ENCODE measurements at places on chromosomes 4 and X.

- DNase-seq = no peak
These were observed 65.8 kb upstream of the FAM47A start for GRCh38 chrX:34197946-34198345.

DNA sequence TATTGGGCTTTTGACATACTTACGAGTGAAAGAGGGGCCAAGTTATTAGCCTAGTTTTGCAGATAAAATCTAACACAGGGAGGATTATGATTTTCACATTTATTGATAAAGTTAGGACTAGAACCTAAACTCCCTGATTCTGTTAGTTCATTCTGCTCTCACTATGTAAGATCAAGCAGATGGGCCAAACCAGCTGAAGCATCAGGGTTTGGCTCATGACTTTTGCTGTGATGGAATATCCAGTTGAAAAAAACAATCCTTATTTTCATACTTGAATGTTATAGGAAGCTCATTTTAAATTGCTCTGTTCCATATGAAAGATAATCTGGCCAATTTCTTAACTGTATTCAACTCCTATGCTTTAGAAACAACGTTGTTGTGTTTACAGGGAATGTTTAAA is 21.2 kb downstream of the SPRY1 start:
- DNase-seq = no peak

- DNase-seq = no peak
These were observed 131.9 kb downstream of the FHIP1A start for GRCh38 chr4:151540728-151541388.

- DNase-seq = no peak
These were observed 280.2 kb upstream of the SLC7A11 start for GRCh38 chr4:138522366-138522765.

DNA sequence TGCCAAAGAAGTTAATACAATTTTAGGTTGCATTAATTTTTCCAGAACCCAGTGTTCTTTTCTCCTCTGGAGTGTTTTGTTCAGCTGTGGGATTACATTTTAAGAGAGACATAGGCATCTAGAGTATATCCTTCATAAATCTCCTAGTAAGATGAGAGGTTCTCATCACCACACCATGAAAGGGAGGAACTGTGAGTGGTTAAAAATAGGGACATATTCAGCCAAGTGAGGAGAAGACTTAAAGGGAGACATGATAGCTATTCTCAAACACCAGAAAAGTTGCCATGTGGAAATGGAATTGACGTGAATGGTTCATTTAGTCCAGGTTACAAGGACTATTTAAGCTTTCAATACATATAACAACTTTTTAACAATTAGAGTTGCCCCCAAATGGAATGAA is 6.5 kb upstream of the MRPL1 start:
- no peak for DNase-seq

DNA sequence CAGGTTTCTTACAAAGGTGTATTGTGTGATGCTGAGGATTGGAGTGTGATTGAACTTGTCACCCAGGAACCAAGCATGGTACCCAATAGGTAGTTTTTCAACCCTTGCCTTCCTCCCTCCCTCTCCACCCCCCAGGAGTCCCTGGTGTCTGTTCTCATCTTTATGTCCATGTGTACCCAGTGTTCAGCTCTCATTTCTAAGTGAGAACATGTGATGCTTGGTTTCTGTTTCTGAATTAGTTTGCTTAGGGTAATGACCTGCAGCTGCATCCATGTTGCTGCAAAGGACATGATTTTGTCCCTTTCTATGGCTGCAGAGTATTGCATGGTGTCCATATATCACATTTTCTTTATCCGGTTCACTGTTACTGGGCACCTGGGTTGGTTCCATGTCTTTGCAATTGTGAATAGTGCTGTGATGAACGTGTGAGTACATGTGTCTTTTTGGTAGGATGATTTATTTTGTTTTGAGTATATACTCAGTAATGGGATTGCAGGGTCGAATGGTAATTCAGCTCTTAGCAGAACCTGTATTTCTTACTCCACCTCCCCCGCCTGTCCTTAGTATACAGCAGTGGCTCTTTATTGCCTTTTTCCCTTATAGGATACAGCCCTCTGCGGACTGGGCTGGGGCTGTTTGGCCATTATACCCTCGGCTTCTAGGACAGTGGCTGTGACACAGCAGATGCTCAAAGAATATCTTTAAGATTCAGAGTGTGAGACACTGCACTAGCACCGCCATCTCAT is 145.4 kb downstream of the PTTG2 start:
- DNase-seq = no peak

DNA sequence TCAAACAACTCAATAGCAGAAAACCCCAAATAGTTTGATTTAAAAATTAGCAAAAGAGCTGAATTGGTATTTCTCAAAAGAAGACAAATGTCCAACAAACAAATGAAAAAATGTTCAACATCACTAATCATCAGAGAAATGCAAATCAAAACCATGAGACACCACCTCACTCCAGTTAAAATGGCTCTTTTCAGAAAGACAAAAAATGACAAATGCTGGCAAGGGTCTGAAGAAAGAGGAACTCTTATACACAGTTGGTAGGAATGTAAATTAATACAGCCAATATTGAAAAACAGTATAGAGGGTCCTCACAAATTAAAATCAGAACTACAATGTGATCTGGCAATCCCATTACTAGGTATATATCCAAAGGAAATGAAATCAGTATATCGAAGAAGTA is 70.4 kb downstream of the FBXL5 start:
- no peak for DNase-seq

GRCh38 chr4:76198411-76199237 is 15.0 kb downstream of the SCARB2 start:
- no peak for DNase-seq

- DNase-seq = no peak
These were observed 639.1 kb downstream of the GABRG1 start for GRCh38 chr4:45484740-45485139.

DNA sequence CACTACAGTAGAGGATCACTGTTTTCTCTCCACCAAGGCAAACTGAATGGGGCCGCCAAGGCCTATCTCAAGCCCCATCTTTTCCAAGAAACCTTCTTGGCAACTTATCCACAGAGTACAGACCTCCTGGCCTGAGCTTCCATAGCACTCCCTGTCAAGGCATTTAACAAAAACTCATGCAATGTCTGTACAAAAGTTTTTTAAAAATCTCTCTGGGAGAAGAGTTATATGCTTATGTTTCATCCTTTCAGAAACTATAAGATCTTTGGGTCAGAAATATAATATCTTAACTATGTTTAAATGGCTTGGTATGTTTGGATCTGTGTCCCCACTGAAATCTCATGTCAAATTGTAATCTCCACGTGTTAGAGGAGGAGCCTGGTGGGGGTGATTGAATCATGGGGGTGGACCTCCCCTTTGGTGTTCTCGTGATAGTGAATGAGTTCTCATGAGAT is 13.6 kb downstream of the ADAMTS3 start:
- no peak for DNase-seq

GRCh38 chr4:164027805-164028204 is 533.3 kb downstream of the TMA16 start:
- no peak for DNase-seq

Data from stimulated activated CD8-positive, alpha-beta memory T cell treated with anti-CD3 and anti-CD28 coated beads, Interleukin-15, amount 100 ng/mL, for 1 hour (primary cell).